ENCODE measurements at places on chromosomes 2 and 18. TPM values are rescaled to one million over a fixed set of nuclear protein-coding genes. Genes with fewer than 3 reads are reported as not detected.

ITGA6 gene
- polyA plus RNA-seq: 0.09 TPM

FBXO11 gene
- 5.9 TPM for polyA plus RNA-seq

MC4R gene
- polyA plus RNA-seq: not detected

AUP1 gene
- 187 TPM for polyA plus RNA-seq

PLB1 gene
- polyA plus RNA-seq: 0.50 TPM

DSG2 gene
- 25.2 TPM for polyA plus RNA-seq

MEP1B gene
- not detected for polyA plus RNA-seq

ASPRV1 gene
- polyA plus RNA-seq: 0.51 TPM

CIB4 gene
- not detected for polyA plus RNA-seq

METTL5 gene
- polyA plus RNA-seq: 151 TPM

TFPI gene
- 0.33 TPM for polyA plus RNA-seq

UCN gene
- 2.1 TPM for polyA plus RNA-seq

PSTPIP2 gene
- polyA plus RNA-seq: 25.1 TPM

DCC gene
- polyA plus RNA-seq: not detected

ACTG2 gene
- polyA plus RNA-seq: not detected

STARD6 gene
- polyA plus RNA-seq: 0.53 TPM

CABLES1 gene
- polyA plus RNA-seq: 3.1 TPM

CCDC150 gene
- 25.1 TPM for polyA plus RNA-seq

MTCL1 gene
- not detected for polyA plus RNA-seq

PLEK gene
- polyA plus RNA-seq: 245 TPM

CDH7 gene
- polyA plus RNA-seq: not detected

PHOSPHO2 gene
- 5.9 TPM for polyA plus RNA-seq

IMMT gene
- polyA plus RNA-seq: 149 TPM

ARHGEF4 gene
- polyA plus RNA-seq: 0.24 TPM

CUL3 gene
- 19.0 TPM for polyA plus RNA-seq
